Karpas-422 (cell line): ENCODE measurements at places on chromosomes 13 and 19. TPM values are rescaled to one million over a fixed set of nuclear protein-coding genes. Genes with fewer than 3 reads are reported as not detected.

DNA sequence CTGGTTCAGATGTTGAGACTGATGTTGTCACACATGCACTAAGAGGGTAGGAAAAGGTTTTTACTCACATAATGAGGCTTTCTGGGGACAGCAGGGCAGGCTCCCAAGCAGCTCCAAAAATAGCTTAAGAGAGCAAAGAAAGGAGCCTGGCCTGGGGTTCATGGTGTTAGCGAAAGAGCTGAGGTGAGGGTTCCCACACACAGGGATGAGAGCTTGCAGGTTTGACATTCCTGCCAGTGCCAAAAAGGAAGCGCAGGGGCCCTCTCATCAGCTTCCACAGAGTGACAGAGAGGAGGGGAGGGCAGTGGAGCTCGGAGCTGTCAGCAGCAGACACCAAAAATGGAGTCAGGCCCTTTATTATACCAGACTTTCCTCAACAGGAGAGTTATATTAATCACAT is 65.5 kb upstream of the FAM216B start:
- H3K27me3 ChIP-seq: no peaks in the 10 kb centered on the region
- no peaks in the 10 kb centered on the region for H3K4me1 ChIP-seq
- H3K4me3 ChIP-seq: no peak overlapping the region
- H3K27ac ChIP-seq: no peak overlapping the region
- no peaks in the 10 kb centered on the region for H3K36me3 ChIP-seq
- no peak for DNase-seq

DNA sequence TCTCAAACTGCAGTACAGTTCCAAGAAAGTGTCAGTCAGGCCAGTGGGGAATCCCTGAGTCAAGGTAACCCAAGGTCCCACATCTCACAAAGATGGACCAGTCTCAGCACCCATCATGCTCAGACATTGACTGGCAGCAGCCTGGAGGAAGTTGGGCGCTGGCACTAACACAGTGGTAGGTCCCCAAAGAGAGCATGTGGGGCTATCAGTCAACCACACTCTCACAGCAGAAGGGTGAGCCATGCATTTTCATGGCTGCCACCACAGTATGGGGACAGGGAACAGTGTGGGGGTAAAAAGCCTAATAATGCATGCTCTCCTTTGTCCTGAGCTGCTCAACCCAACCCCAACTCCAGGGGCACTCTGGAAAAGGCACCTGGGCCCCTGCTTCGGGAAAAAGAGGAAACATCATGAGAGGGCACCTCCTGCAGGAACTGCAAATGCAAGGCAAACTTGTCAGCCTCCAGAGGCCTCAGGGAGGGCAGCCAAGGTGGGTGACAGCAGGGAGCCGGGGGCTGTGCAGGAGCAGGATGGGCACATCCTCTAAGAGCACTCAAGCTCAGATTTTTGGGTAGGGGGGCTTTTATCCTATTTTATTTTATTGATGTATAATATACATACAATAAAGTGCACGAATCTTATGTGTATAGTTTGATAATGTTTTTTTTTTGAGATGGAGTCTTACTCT is 9.5 kb upstream of the PLEKHF1 start:
- no peak overlapping the region for H3K4me3 ChIP-seq
- H3K27ac ChIP-seq: no peak overlapping the region
- H3K36me3 ChIP-seq: no peaks in the 10 kb centered on the region
- H3K4me1 ChIP-seq: no peaks in the 10 kb centered on the region

DNA sequence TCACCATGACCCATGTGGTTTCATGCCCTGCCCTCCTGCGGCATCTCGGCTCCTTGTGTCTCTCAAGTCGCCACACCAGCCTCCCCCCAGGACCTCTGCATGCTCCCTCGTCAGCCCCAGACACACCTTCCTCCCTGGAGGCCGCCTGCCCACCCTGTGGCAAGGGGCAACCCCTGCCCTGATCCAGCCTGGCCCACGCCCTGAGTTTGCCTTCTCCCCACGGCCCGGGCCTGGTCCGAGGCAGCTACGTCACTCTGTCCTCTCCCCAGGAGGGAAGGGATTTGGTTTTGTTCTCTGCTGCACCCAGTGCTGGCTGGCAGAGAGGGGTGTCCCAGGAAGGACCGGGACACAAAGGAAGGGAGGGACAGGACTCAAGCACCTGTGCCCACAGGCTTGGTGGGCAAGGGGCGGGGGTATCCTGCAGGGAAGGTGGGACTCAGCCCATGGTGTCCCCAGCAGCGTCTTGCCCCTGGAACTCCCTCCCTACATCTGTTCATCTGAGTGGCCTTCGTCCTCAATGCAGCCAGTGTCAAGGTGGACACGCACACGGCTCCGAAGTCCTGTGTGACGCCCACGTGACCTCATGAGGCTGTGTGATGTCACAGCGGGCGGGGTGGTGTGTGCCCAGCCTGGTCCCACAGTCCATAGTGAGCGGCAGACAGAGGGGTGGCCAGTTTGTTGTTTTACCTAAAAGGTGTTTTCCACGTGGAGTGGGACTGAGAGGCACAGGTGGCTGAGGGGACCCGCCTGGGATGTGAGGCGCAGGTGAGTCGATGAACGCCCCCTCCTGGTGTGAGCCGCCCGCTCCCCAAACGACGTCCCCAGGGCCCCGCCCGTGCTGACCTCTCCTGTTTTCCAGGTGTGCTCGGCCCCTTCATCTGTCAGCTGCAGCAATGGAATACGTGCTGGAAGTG is at the start of gene TEX29:
Gene TEX29 (plus strand): TSS at position 645 of the 914 bp plus-strand sequence. CDS start 249 bp downstream, at position 894.
- no peak for DNase-seq
- no peaks in the 10 kb centered on the region for H3K36me3 ChIP-seq
- H3K27me3 ChIP-seq: no peaks in the 10 kb centered on the region
- H3K4me1 ChIP-seq: no peaks in the 10 kb centered on the region

DNA sequence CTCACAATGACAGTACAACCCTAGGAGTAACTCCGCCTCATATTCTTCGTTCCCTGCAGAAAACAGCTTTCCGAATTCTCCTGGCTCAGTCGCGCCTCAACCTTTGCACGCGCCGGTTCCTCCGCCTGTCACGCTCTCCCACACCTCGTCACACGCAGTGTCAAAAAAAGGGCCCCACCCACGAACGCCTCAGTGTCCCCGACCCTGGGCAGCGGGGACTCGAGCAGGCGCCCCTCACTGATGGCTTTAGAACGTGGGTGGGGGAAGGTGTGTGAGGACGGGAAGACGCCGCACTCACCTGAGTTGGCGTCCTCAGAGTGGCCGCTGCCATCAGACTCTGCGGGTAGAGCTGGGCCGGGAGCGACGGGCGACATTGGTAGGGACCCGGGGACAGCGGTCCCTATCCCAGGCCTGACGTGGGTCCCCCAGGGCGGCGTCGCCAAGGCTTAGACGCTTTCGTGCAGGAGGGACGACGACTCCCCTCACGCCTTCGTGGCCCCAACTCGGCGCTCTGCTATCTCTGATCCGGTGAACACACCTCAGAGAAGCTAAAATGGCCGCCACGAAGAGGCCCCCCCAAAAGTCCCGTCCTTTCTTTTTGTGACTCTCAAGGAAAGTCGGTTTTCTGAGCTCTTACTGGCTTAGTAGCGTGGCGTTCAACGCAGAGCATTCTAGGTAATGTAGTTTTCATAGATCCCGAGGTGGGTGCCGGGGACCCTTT is at the start of gene ZNF154:
Gene ZNF154 (minus strand): TSS at position 564 of the 721 bp plus-strand sequence. CDS start 233 bp downstream, at position 331.
- H3K27me3 ChIP-seq: no peaks in the 10 kb centered on the region
- H3K4me3 ChIP-seq: no peak within 1 kb of the TSS
- H3K4me1 ChIP-seq: no peaks in the 10 kb centered on the region
- H3K36me3 ChIP-seq: peaks cover 2% of the 10 kb centered on the region; the same call in 1 of the 2 replicates

Gene ZNF667
- total RNA-seq: not detected in 2 replicates
